ENCODE measurements at places on chromosomes 6 and 20.

- no peak for DNase-seq
Observed at GRCh38 chr6:105274678-105275077, 94.9 kb upstream of the POPDC3 start.

GRCh38 chr20:61297986-61298385 lies 45.9 kb downstream of the CDH4 start:
- no peak for DNase-seq

GRCh38 chr6:743320-744096 lies 50.6 kb upstream of the EXOC2 start:
- DNase-seq, result no peak

GRCh38 chr20:53914091-53914780 lies 156.2 kb downstream of the BCAS1 start:
- no peak for DNase-seq

DNA sequence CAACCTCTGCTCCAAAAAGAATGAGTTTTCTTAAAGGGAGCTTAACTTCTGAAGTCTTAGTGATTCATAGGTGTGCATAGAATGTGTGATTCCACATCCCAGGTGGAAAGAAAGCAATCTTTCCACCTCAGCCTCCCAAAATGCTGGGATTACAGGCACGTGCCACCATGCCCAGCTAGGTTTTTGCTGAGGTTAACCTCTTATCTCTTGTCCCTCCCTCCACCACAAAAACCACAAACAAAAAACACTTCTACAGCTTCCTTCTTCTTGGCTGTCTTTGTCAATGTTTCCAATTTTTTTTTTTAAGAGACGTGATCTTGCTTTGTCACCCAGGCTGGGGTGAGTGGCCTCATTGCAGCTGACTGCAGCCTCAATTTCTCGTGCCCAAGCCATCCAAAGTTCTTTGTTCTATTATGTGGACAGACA lies 8.1 kb upstream of the CSE1L start:
- DNase-seq, result no peak

GRCh38 chr6:6711832-6712448 lies 123.4 kb downstream of the LY86 start:
- DNase-seq, result peak; percentile 32

DNA sequence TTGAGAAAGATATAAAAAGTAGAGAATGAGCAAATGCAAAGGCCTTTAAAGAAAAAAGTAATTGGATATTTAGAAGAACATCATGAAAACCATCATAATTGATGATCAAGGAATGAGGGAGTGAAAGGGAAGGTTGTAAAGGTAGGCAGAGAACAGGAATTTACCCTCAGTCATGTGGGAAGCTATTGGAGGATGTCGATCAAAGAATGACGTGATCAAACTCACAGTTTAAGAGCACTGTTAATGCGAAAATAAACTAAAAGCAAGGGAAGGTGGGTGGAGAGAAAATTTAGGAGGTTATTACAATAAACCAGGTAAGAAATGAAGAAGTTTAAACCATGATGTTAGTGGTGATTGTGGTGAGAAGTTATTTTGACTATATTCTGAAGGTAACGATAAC lies 982.6 kb upstream of the EYS start:
- DNase-seq, result no peak

- no peak for DNase-seq
Observed at GRCh38 chr6:41271901-41272395, 14.5 kb downstream of the TREM1 start.

DNA sequence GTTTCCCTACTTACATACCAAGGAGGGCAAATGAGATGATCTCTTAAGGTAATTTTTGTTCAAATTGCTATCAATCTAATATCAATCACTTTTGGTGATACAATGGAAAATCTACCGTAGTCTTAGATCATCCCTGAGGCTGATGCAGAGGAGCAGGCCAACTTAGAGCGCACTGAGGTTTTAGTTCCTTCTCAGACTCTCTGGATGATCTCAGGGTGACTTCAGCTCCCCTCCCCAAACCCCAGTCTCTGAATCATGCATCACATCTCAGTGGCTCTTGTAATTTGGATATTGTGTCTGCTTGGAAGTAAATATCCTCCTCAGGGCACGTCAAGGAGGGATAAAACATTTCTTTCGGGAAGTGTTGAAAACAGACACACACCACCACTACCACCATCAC lies 5.9 kb downstream of the TUBB2B start:
- no peak for DNase-seq

GRCh38 chr6:11639376-11640235 lies 102.1 kb downstream of the TMEM170B start:
- DNase-seq, result no peak

DNA sequence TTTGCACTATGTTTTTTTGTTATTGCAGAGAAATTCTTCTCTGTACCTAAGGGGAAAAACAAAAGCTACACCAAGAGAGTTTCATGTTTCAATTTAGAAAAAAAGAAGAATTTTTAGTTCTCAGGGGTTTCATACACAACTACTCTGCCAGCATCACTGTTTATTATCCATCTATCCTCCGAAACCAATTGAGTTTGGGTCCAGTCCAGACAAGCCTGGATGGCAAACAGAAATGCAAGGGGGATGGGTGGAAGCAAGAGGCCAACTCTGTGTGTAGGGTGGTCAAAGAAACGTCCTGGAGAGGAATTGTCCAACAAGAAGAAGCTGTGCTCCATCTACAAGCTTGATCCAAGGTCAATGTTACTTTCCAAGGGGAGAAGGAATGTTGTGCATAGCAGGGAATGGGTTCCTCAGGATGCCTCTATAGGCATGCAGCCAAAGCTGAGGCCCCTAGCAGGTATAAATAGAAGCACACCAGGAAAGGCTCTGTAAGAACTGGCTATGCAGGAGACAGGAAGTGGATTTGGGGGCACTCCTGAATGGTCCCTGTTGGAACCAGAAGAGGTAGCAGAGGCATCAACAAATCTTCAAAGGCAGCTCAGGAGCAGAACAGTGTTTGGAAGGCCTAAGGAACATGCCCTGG lies 64.4 kb downstream of the FILIP1 start:
- no peak for DNase-seq

Data from germinal center (tissue), 1 donor.